Natural killer cell (primary cell): ENCODE measurements at places on chromosomes 3 and 15. TPM values are rescaled to one million over a fixed set of nuclear protein-coding genes. Genes with fewer than 3 reads are reported as not detected.
A peak's percentile ranks its signal among the peaks of the same experiment; 100 is the strongest.

- no peak for DNase-seq
- no peaks in the 10 kb centered on the region for H3K4me1 ChIP-seq
- no peak overlapping the region for H3K4me3 ChIP-seq
- H3K27me3 ChIP-seq, result no peaks in the 10 kb centered on the region
- H3K27ac ChIP-seq, result no peak overlapping the region
- no peaks in the 10 kb centered on the region for H3K36me3 ChIP-seq
Measured at GRCh38 chr3:88618021-88618645, 468.4 kb downstream of the C3orf38 start.

- peak overlapping the region; percentile 22 for H3K27ac ChIP-seq
- no peaks in the 10 kb centered on the region for H3K27me3 ChIP-seq
- no peak overlapping the region for H3K4me3 ChIP-seq
- H3K4me1 ChIP-seq, result peaks cover 57% of the 10 kb centered on the region
- no peak for DNase-seq
- peaks cover 2% of the 10 kb centered on the region for H3K36me3 ChIP-seq
Measured at GRCh38 chr3:51977446-51978142, 2.7 kb downstream of the ABHD14A start.

DNA sequence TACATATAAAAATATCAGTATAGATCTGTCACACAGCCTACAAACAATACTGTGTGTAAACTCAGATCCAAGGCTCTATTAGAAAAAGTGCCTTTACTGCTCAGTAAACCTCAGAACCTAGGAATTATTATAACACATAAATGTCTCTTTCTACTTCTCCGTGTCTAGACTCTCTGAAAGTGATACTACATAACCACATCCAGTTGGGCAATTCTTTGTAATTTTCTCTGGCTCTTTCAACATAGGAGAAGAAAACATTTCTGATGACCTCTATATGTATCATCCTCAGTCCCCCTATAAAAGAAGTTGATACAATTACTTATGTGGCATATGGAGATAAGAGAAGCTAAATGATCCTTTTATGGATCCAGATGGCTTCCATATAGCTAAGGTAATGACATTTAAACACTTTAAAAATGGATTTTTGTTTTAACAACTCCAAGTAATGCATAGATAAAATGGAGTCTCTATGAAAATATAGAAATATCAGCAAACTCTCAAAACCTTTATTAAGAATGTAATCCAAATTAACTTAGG lies 104.5 kb downstream of the LSAMP start:
- H3K4me3 ChIP-seq, result no peak overlapping the region
- no peaks in the 10 kb centered on the region for H3K4me1 ChIP-seq
- DNase-seq, result no peak
- H3K27me3 ChIP-seq, result no peaks in the 10 kb centered on the region
- H3K27ac ChIP-seq, result no peak overlapping the region

- H3K4me1 ChIP-seq, result no peaks in the 10 kb centered on the region
- no peak overlapping the region for H3K27ac ChIP-seq
- H3K4me3 ChIP-seq, result no peak overlapping the region
- no peaks in the 10 kb centered on the region for H3K36me3 ChIP-seq
- DNase-seq, result no peak
- H3K27me3 ChIP-seq, result no peaks in the 10 kb centered on the region
Measured at GRCh38 chr15:79373113-79373512, 59.0 kb upstream of the MINAR1 start.

- peaks cover 13% of the 10 kb centered on the region for H3K4me1 ChIP-seq
- no peak overlapping the region for H3K4me3 ChIP-seq
- DNase-seq, result no peak
- H3K36me3 ChIP-seq, result peaks cover 17% of the 10 kb centered on the region
Measured at GRCh38 chr3:32136703-32137102, 30.3 kb downstream of the GPD1L start.

GRCh38 chr3:51916418-51916817 lies 13.3 kb upstream of the IQCF1 start:
- no peaks in the 10 kb centered on the region for H3K4me1 ChIP-seq
- no peak for DNase-seq
- H3K4me3 ChIP-seq, result no peak overlapping the region
- no peaks in the 10 kb centered on the region for H3K36me3 ChIP-seq
- no peak overlapping the region for H3K27ac ChIP-seq

DNA sequence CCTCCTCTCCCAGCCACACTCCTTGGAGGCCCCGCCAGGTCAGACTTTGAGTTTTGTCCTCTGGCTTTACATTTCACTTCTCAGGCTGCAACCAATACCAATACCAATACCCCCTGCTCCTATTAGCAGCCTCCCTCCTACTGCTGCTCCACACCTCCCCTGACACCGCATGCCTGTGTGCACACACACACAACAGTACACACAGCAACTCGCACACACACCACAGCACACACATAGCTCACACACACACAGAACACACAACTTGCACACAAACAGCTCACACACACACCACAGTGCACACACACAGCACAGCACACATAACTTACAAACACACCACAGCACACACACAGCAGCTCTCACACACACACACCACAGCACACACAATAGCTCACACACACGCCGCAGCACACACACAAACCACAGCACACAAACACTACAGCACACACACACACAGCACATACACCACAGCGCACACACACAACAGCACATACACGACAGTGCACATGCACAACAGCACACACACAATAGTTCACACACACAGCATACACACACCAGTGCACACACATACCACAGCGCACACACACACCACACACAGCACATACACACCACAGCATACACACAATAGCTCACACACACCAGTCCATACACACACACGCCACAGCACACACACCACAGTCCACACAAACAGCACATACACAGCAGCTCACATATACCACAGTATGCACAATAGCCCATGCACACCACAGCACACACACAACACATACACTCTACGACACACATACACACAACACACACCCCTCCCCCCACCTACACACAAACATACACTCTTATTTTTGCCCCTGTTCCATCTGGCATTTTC lies 204.7 kb downstream of the UACA start:
- no peak overlapping the region for H3K27ac ChIP-seq
- no peaks in the 10 kb centered on the region for H3K36me3 ChIP-seq
- H3K27me3 ChIP-seq, result peaks cover 8% of the 10 kb centered on the region
- H3K4me1 ChIP-seq, result peaks cover 20% of the 10 kb centered on the region
- DNase-seq, result no peak

DNA sequence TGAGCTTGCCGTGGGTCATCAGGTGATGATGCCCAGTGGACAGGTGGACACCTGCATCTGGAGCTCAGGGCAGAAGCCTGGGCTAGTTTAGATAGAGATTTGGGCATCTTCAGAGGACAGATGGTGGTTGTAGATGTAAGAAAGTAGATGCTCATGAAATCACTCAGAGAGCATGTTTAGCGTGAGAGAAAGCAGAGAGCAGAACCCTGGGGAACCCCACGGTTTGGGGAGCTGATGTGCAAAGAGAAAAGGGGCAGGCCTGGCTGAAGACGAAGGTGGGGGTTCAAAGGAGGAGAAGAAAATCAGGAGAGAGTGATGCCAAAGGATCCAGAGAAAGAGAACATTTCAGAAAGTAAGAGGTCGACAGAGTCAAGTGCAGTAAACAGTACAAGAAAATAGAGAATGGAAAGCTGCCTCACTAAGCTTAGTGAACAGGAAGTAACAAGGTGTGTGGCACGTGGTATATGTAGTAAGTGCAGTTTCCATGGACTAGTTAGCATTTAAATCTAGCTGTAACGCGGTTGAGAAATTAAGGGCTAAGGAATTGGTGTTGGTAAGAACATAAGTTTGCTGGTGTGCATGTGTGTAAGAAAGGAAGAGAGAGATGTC lies 13.5 kb downstream of the TIGIT start:
- H3K27me3 ChIP-seq, result no peaks in the 10 kb centered on the region
- no peak overlapping the region for H3K4me3 ChIP-seq
- DNase-seq, result peak; percentile 72
- peaks cover 24% of the 10 kb centered on the region for H3K4me1 ChIP-seq
- H3K36me3 ChIP-seq, result peaks cover 7% of the 10 kb centered on the region
- H3K27ac ChIP-seq, result peak overlapping the region; percentile 75

- H3K27me3 ChIP-seq, result no peaks in the 10 kb centered on the region
- H3K27ac ChIP-seq, result no peak overlapping the region
- DNase-seq, result no peak
- H3K36me3 ChIP-seq, result no peaks in the 10 kb centered on the region
Measured at GRCh38 chr3:8080464-8080863, 421.2 kb upstream of the LMCD1 start.

DNA sequence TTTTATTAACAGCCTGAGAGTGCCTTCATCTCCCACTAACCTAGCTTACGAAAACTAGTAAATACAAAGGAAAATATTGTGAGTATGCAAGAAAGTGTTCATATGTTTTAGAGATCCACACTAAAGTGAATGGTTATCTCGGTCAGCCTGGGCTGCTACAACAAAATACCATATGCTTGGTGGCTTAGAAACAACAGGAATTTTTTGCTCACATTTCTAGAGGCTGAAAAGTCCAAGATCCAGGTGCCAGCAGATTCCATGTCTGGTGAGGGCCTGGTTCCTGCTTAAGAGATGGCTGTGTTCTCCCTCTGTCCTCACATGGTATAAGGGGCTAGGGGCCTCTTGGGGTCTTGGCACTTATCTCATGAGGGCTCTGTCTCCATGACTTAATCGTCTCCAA lies 20.5 kb upstream of the SLC30A4 start:
- H3K4me3 ChIP-seq, result no peak overlapping the region
- no peak for DNase-seq
- no peak overlapping the region for H3K27ac ChIP-seq
- no peaks in the 10 kb centered on the region for H3K27me3 ChIP-seq
- no peaks in the 10 kb centered on the region for H3K36me3 ChIP-seq
- H3K4me1 ChIP-seq, result no peaks in the 10 kb centered on the region

DNA sequence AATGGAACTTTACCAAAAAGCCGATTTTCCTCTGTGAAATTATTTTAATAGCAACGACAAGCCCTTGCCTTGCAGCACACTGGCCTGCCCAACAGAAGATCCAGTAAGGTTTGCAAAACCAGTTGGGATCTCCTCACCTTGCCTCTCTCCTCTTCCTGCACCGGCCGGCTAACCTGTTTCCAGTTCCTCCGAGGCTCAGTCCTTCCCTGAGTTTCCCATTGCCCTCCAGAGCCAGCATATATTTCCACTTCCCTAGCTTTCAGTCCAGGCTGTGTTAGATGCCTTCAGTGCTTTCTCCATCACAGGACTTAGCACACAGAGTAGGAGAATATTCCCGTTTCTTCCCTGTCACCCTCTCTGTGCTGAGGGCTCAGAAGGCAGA lies 60.3 kb downstream of the NOX5 start:
- H3K36me3 ChIP-seq, result no peaks in the 10 kb centered on the region
- DNase-seq, result no peak
- no peak overlapping the region for H3K27ac ChIP-seq
- H3K4me1 ChIP-seq, result peaks cover 8% of the 10 kb centered on the region

DNA sequence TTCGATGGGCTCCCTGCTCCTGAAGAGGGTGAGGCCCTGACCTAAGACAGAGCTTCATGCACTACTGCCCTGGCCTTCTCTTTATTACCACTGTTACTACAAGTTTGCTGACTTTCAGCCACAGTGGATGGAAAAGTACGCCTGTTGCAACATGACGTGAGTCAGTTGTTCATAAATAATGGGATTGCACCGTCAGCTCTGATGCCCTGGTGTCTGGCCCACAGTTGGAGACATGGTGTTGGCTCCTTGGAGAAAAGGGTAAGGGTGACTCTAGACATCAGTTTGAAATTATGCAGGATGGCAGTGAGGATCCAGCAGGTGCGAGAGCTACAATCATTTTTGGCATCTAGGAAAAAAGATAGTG lies 5.5 kb downstream of the PAQR5 start:
- no peaks in the 10 kb centered on the region for H3K36me3 ChIP-seq
- no peak for DNase-seq
- no peak overlapping the region for H3K27ac ChIP-seq
- peaks cover 20% of the 10 kb centered on the region for H3K27me3 ChIP-seq

- DNase-seq, result no peak
Measured at GRCh38 chr3:69675786-69676530, 63.3 kb upstream of the MITF start.

DNA sequence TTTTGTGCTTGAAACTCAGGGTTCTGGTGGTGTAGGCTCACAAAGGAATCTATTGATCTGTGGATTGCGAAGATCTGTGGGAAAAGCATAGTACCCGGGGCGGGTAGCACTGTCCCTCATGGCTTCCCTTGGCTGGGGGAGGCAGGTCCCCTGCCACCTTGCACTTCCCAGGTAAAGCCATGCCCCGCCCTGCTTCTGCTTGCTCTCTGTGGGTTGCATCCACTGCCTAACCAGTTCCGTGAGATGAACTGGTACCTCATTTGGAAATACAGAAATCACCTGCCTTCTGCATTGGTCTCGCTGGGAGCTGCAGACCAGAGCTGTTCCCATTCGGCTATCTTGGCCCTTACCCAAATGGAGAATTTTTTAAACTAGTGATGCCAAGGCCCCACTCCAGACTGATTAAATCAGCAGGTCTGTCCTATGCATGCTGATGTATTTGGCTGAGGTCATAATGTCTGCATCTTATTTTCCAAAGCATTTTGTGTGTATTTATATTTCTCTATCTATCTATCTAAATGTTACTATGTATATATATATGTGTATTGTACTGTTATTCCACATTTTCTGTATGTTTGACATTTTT lies 65.5 kb upstream of the SLC7A14 start:
- H3K4me3 ChIP-seq, result no peak overlapping the region
- no peak overlapping the region for H3K27ac ChIP-seq
- H3K4me1 ChIP-seq, result no peaks in the 10 kb centered on the region
- no peak for DNase-seq
- no peaks in the 10 kb centered on the region for H3K36me3 ChIP-seq

- H3K36me3 ChIP-seq, result peaks cover 75% of the 10 kb centered on the region
- H3K27ac ChIP-seq, result no peak overlapping the region
- no peaks in the 10 kb centered on the region for H3K27me3 ChIP-seq
- no peak for DNase-seq
Measured at GRCh38 chr15:63727542-63727941, 106.2 kb downstream of the HERC1 start.

DNA sequence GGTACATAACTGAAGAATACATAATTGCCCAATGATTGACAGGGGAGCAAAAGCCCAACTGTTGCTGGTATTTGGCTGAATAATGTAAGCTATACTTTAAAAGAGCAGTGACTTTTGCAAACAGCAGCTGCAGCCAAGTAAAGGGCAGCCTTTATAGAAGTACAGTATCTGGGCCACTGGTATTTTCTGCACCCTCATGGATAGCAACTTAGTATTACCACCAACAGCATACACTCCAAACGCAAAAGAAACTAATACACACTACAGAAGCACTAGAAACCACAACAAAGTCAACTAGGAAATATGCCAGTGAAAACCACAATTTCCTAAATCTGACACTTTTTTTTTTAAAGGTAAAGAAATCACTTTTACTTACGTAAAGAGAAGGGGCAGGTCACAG lies 206.1 kb downstream of the TIGIT start:
- no peaks in the 10 kb centered on the region for H3K36me3 ChIP-seq
- H3K4me1 ChIP-seq, result no peaks in the 10 kb centered on the region
- no peak overlapping the region for H3K27ac ChIP-seq
- no peaks in the 10 kb centered on the region for H3K27me3 ChIP-seq
- no peak overlapping the region for H3K4me3 ChIP-seq
- no peak for DNase-seq

- H3K27ac ChIP-seq, result no peak overlapping the region
- no peak overlapping the region for H3K4me3 ChIP-seq
- H3K27me3 ChIP-seq, result no peaks in the 10 kb centered on the region
- peaks cover 8% of the 10 kb centered on the region for H3K4me1 ChIP-seq
Measured at GRCh38 chr3:23726811-23727548, 78.8 kb upstream of the UBE2E1 start.

PIGZ gene
- total RNA-seq, result 2.2 TPM

CD96 gene
- total RNA-seq, result 146 TPM

TICRR gene
- total RNA-seq, result 0.59 TPM

GOLGA6L7 gene
- not detected for total RNA-seq

HESX1 gene
- total RNA-seq, result not detected

ALDH1A2 gene
- 3.6 TPM for total RNA-seq

TEX55 gene
- not detected for total RNA-seq

UROC1 gene
- not detected for total RNA-seq

SEMA3G gene
- total RNA-seq, result not detected
